ENCODE measurements at places on chromosomes 1 and 21.
A peak's percentile ranks its signal among the peaks of the same experiment; 100 is the strongest.

- peak; percentile 13 for DNase-seq
Observed at GRCh38 chr1:65431111-65431705, 10.7 kb downstream of the LEPR start.

GRCh38 chr1:205775015-205775716 is at the start of gene RAB29:
Gene RAB29, minus strand, starts transcription at chr1:205775482. Its CDS starts 526 bp downstream, at chr1:205774956.
- peak; percentile 90 for DNase-seq

- no peak for DNase-seq
Observed at GRCh38 chr1:21277180-21277579, 13.1 kb downstream of the ECE1 start.

DNA sequence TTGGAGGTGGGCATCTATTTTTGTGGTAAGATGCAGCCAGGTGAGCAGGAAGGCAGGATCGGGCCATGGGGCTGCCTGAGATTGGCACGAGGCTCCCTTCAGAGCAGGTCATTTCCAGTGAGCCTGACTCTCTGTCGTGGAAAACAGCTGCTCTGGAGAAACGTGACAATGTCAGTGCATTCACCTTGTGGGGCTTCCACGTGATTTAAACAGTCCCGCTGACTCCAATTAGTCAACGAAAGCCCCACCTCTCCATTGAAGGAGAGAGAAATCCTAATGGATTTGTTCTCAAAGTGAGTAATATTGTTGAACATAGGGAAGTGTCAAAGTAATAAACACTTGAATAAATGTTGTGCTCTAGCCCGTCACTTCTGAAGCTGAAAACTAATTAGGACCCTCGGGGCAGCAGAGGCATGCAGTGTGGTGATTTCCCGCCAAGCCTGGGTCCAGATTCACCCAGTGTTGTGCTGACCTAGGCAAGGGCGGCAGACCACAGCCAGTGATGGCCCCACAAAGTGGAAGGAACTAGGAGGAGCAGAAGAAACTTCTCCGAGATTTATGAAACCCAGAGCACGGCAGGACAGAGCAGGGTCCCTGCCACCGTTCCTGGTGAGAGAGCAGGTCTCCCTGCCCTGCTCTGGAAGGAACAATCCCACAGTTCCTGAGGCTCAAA is 172.5 kb upstream of the C1orf174 start:
- DNase-seq: no peak

- DNase-seq: no peak
Observed at GRCh38 chr1:28037206-28037605, 51.2 kb downstream of the EYA3 start.

DNA sequence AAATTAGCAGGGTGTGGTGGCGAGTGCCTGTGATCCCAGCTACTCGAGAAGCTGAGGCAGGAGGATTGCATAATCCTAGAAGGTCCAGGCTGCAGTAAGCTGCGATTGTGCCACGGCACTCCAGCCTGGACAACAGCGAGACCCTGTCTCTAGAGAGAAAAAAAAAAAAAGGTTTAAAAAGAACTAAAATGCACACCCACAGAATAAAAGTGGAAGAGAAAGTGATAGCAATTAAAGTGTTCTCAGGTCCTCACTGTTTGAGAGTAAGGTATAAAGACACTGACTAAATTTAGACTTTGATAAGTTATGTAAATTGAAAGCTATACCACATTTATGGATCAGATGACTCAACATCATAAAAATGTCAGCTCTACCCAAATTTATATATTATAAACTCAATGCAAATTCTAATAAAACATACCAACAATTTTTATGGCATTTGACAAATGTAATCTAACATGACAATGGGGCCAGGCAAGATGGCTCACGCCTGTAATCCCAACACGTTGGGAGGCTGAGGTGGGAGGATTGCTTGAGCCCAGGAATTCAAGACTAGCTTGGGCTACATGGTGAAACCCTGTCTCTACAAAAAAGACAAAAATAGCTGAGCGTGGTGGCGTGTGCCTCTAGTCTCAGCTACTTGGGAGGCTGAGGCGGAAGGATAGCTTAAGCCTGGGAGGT is 11.8 kb downstream of the ZBTB17 start:
- DNase-seq: no peak

- no peak for DNase-seq
Observed at GRCh38 chr1:67134695-67135094, at the start of gene C1orf141. Gene C1orf141, minus strand, starts transcription at chr1:67134970. Its CDS starts 7,730 bp downstream, at chr1:67127240.

DNA sequence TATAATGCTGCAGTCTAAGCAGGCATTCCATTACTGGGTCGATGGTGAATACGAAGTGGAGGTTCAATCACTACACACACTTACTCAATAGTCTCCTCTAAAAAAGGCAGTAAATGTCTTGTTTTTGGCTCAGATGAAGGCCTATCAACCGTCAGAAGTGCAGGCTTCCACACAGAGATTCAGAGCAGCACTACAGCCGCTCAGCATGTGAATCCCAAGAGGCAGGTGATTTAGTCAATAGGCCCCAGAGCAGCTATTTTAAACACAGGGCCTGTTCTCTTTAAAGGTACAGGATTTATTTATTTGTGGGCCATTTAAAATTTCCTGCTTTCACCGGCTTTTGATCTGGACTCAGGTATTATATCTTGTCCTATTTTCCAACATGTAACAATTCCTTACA is 293.7 kb downstream of the RGS7 start:
- DNase-seq: no peak

DNA sequence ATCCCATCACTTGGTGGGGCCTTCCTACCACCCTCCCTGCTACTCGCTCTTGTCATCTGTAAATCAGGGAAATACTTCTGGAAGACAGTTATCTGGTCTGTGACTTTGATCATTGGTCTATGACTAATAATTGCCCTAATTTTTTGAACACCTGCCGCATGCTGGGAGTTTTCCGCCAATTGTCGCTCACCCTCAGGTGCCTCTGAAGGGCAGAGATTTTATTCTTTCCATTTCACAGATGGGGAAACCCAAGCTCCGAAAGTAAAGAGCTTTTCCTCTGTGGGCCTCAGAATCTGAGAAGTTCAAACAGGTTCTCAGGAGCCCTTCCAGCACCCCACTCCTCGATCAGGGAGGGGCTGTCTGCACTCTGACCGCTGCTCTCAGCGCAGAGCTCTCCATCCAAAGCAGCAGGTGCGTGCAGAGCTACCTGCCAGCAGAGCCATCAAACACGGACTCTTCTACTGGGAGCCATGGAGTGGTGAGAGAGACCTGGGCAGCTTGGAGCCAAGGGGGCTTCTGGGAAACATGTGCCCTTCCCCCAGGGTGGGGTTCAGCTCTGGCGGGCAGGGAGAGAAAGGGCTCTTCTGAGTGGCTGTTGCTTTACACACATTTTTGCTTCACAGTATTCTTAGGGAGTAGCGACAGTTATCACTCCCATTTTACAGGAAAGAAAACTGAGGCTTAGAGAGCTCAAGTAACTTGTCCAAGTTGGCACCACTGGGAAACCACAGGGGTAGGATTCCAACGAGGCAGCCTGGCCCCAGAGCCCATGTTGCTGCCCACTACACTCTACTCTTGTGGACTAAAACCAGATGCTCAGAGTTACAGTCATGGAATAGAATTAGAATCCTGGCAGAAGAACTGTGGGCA is 5.8 kb upstream of the RUNX3 start:
- DNase-seq: no peak

DNA sequence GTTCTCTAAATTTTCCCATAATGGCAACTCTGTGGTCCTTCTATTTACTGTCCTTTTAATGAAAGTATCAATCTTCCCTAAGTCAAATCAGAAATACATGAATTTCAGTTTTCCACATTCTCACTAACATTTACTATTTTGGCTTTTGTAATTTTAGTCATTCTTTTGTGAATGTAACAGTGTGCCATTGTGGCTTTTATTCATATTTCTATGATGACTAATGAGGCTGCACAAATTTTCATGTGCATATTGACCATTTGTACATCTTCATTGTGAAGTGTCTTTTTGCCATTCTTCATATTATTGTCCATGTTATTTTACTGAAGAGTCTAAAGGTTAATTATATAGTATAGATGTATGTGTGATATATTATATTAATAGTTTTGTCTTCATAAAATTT is 431.0 kb upstream of the BRINP3 start:
- no peak for DNase-seq

DNA sequence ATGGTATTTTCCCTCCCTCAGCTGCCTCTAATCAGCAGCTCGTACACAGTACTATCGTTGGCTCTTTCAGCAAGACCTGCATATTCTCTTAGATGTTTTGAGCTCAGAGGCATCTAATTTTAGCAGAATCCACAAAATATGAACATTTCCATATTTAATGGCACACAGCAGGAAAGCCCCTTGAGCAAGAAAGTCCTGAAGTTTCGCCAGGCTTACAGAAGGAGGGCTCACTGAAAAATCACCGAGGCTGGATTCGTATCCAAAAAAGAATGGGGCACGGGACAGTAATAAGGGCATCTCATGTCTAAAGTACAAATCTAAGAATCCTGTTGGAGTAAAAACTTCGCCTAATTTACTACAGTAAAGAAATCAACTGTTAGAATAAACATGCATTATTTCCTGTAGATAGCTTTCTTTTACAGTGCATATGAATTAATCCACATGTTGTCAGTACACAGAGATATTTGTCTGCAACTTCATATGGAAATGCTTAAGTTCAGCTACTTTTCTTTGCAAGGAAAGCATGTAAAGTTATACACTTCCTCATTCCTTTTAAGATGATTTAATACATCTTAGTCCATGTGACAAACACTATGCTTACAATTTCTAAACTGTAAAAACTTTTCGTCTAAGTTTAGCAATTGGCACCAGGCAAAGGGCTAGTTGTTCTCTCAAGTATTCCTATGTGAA is 1205.3 kb upstream of the ADGRL4 start:
- no peak for DNase-seq

- no peak for DNase-seq
Observed at GRCh38 chr1:76269155-76269554, 194.6 kb downstream of the ST6GALNAC3 start.

DNA sequence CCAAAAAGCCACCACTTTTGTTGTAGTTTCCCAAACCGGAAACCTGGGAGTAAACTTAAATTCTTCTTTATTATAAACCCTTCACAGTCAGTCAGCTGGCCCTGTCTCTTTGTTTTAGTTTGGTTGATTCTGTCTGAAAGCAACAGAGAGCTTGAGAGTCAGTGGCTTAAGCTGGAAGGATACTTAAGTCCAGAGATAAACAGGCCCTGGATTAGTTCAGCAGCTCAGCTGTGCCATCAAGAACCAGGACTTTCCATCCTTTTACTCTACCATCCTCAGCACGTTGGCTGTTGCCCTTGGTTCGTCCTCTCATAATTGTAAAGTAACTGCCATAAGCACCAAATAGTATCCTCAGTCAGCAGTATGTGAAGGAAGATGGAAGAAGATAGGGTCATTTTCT is 4.5 kb downstream of the DESI2 start:
- DNase-seq: no peak

- no peak for DNase-seq
Observed at GRCh38 chr1:221141606-221142285, 262.5 kb downstream of the HLX start.

DNA sequence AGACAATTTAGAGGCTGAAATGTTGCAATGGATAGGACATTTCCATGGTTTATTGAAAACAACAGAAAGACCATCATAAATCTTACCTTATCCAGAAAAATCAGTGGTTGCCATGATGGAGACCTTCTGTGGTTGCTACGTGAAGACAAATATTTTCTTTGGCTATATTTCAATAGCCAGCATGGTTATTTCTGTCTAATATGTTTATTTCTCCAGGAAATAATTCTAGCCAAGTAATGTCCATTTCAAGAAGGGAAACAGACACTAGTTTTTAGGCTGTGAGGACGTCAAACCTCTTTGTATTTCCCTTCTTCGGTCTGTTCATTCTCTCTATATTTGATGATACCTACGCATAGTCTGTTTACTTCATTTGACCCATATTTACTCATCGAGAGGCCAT is 49.2 kb upstream of the NFASC start:
- DNase-seq: no peak

GRCh38 chr21:45139473-45139872 is 65.1 kb downstream of the ADARB1 start:
- DNase-seq: no peak

DNA sequence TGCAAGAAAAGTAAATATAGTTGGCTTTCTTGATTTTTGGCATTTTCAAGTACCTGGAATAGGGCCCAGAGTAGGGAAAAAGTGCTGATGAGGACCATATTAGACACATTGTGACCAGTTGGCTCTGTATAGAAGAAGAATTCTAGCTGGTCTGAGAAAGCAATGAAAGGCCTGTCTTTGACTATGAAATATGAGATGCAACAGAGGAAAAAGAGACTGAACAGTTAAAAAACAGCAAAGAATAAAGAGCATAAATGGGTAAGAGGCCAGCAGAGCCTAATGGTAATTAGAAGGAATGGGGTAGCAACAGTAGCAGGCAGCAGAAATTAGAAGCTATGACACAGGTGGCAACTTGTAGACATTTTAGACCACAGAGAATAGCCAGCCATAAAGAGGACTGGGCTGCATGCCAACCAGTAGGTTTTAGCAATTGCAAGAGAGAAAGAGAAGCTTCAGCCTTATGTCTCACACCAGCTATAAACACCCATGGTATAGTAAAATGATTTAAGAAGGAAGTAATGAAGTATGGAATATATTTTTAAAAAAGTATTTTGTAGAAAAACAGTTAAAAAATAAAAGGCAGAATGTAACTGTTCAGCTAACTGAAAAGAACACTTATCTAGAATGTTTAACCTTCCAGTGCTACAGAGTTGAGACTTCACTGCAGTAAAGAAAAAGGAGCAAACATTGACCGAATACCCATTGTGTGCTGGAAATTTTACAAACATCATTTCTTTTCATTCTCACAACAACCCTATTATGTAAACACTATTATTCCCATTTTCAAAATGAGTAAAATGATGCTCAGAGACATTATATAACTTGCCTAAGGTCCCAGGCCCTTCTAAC is 114.1 kb downstream of the LHX4 start:
- no peak for DNase-seq

- no peak for DNase-seq
Observed at GRCh38 chr1:33350611-33351280, 29.8 kb upstream of the A3GALT2 start.

GRCh38 chr1:195754874-195755273 is 853.4 kb downstream of the KCNT2 start:
- no peak for DNase-seq

DNA sequence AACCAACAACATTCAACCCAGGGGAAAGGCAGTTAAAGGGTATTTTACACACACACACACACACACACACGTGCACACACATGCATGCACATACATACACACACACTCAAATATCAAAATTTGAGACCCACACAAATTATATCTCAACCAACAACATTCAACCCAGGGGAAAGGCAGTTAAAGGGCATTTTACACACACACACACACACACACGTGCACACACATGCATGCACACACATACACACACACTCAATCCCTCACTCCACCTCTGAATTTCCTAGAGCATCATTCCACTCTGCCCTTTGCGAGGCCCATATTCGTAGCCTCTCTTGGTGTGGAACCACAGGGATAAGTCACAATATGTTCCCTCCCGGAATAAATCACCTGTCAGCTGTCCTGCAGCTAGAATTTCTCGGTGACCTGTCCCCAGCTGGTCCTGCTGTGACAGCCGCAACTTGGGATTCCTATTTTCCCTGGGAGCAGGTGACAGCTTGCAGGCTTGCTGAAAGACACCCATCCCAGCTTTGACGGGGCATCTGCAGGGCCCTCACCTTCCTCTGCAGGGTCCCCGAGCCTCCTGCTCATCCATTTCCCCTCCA is 122.7 kb downstream of the PSMG1 start:
- DNase-seq: no peak
